Activated CD4-positive, alpha-beta T cell treated with anti-CD3 and anti-CD28 coated beads, Interleukin-2, Interleukin-4, amounts not matched to agents 100 ng/mL and 50 ng/mL, durations not matched to agents 16 hours and 8 hours (primary cell): ENCODE measurements at places on chromosomes 6 and 20.

- DNase-seq: no peak
These were observed 25.7 kb upstream of the CTNNBL1 start for GRCh38 chr20:37668166-37668565.

GRCh38 chr6:158518191-158519127 is 41.4 kb upstream of the TMEM181 start:
- peak; percentile 75 for DNase-seq

GRCh38 chr6:9520417-9521151 is 894.3 kb downstream of the TFAP2A start:
- peak; percentile 17 for DNase-seq

DNA sequence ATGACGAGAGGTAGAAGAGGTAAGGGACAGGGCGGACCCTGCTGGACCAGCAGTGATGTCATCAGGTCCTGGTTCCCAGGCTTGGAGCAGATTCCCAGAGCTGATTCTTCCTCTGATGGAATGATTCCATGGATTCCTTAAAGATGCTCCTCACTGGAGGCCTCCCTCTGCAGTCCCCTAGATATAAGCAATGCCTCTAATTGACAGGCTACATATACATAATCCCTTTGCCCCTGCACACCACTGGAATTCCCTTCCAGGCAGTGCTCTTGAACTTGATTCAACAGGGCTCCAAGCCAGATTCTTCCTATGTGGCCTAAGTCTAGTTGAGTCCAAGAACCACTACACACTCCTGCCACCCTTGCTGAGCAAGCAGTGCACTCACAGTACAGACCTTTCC is 52.3 kb upstream of the L3MBTL3 start:
- DNase-seq: no peak

DNA sequence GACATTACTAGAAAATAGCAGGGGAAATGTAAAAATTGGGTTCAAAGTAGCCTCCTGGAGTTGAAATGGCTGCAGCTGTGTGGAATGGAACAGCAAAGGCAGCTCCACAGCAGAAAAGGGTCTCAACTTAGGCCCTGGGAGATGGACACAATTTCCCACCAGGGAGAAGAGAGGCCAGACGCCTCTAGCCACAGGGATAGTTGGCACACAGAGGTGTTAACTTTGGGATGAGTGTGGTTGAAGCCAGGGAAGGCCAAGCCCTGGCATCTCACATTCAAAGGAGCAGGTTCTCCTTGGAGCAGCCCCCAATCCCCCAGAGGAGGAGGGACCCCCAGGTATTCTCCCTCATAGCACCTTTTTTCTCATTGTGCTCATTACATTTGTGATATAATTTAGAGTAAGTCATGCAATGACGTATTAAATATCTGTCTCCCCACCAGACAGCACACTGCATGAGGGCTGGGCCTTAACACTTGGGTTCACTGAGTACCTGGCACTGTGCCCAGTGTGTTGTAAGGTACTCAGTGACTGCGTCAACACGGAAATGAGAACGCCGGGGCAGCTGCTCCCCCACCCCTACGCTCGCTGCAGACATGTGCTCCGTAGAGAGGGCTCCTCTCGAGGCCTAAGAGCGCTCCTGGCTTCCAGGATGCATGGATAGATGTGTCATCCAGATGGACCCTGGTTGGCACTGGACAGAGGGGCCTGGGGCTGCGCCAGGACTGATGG is 76.0 kb upstream of the CD93 start:
- no peak for DNase-seq

- DNase-seq: no peak
These were observed 636.6 kb upstream of the MAN1A1 start for GRCh38 chr6:119985952-119986736.

DNA sequence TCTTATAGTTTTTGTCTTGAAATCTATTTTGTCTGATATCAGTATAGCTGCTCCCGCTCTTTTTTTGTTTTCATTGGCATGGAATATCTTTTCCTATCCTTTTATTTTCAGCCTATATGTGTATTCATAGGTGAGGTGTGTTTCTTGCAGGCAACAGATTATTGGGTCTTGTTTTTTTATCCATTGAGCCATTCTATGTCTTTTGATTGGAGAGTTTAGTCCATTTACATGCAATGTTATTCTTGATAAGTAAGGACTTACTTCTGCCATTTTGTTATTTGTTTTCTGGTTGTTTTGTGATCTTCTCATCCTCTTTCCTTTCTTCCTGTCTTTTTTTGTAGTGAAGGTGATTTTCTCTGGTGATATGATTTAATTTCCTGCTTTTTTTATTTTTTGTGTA is 24.0 kb upstream of the GRM4 start:
- no peak for DNase-seq

- DNase-seq: no peak
These were observed 24.3 kb upstream of the ADGRF1 start for GRCh38 chr6:47066418-47066817.

- DNase-seq: no peak
These were observed 20.8 kb upstream of the BMP5 start for GRCh38 chr6:55895972-55896730.

- DNase-seq: no peak
These were observed 119.1 kb downstream of the CHD6 start for GRCh38 chr20:41499064-41499463.

- peak; percentile 17 for DNase-seq
These were observed 194.9 kb downstream of the PHACTR1 start for GRCh38 chr6:12911427-12911826.

DNA sequence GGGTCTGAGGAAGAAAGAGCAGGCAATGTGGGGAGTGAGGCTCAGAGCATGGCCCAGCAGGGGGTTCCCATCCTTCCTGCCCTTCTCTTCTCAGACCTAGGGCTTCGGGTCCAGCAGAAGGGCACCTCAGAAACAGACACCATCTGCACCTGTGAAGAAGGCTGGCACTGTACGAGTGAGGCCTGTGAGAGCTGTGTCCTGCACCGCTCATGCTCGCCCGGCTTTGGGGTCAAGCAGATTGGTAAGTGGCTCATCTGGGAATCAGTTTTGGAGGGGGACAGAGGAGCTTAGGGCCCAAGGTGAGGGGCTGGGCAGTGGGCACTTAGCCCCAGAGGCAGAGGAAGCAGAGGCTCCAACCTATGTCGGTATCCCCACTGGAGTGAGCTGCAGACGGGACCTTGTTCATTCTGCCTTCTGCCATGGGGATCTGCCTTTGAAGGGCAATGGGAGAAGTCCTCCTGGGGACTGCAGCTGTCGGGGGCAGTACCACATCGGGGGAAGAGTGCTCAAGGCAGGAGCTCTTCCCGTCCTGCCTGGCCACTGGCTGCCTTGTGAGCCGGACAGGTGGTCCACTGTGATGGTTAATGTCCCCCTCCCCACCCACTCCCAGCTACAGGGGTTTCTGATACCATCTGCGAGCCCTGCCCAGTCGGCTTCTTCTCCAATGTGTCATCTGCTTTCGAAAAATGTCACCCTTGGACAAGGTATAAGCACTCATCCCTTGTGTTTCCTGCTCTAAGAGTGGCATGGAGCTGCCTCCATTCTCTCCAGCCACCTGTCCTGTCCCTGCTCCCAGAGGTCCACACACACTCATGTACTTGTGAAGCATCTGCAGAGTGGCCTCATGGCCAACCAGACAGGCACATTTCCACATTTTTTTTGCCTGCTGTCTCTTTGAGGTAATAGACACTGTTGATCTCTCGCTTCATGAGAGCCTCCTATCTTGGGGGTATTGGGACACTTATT is 4.7 kb downstream of the CD40 start:
- no peak for DNase-seq
